ENCODE measurements at places on chromosomes 7 and 10. TPM values are rescaled to one million over a fixed set of nuclear protein-coding genes. Genes with fewer than 3 reads are reported as not detected.
A peak's percentile ranks its signal among the peaks of the same experiment; 100 is the strongest.

Gene ITPRID1
- total RNA-seq = not detected

Gene FOXI2
- not detected for total RNA-seq

Gene SLC16A12
- total RNA-seq = not detected

Gene UCMA
- total RNA-seq = not detected

DNA sequence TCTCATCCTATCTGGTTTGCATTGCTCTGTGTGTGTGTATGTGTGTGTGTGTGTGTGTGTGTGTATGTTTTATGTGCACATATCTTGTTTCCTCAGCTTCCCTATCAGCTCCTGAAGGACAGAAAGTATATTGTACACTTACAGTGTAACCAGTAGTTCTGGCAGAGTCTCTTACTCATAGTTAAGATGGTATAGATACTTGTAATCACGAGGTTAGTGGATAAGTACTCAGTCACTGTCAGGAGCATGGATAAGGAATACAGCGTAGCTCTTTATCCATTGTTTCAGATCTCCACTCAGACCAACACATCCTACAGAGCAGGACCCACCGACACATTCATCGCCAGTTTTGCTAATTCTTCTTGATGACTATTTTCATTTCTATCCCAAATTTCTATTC lies 275.0 kb downstream of the TSPAN12 start:
- no peaks in the 10 kb centered on the region for H3K4me1 ChIP-seq
- H3K4me3 ChIP-seq = no peak overlapping the region

DNA sequence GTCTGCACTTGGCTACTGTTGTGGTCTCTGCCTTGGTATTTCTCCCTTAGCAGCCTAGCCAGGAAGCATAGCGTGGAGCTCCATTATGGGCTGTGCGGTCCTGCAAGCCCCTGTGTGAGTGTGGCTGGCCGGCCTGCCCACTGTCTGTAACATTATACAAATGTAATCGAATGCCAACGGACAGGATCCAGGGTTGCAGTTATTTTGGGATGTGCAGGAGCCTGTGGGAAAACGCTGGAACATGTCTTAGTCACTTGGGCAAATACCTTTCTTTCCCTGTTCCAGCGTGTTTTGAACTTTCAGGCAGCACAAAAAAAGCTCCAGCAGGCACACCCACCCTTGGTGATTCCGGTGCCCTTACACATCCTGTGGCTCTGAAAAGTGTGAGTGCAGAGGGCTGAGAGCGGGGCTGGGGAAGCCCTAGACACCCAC lies 29.5 kb downstream of the BAG3 start:
- H3K4me3 ChIP-seq = no peak overlapping the region
- peaks cover 9% of the 10 kb centered on the region for H3K27me3 ChIP-seq
- peaks cover 6% of the 10 kb centered on the region for H3K4me1 ChIP-seq

GRCh38 chr7:69213878-69214277 lies 384.4 kb upstream of the AUTS2 start:
- no peak for DNase-seq
- H3K4me3 ChIP-seq = no peak overlapping the region
- no peak overlapping the region for H3K27ac ChIP-seq
- no peaks in the 10 kb centered on the region for H3K4me1 ChIP-seq

DNA sequence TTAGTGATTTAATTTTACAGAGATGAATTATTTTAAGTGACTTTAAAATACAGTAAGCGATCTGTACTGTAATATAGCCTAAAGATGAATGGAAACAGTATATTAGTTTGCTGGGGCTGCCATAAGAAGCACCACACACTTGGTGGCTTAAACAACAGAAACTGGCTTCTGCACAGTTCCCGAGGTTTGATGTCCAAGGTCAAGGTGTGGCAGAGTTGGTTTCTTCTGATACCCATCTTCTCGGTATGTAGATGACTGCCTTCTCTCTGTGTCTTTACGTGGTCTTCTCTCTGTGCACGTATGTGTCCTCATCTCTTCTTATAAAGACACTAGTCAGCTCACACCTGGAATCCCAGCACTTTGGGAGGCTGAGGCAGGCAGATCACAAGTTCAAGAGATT lies 64.0 kb upstream of the KMT2E start:
- H3K27me3 ChIP-seq = no peaks in the 10 kb centered on the region
- peak overlapping the region; percentile 20 for H3K27ac ChIP-seq
- DNase-seq = no peak
- H3K4me3 ChIP-seq = no peak overlapping the region
- H3K4me1 ChIP-seq = peaks cover 67% of the 10 kb centered on the region
- H3K36me3 ChIP-seq = peaks cover 46% of the 10 kb centered on the region

GRCh38 chr10:45470098-45471012 lies 96.3 kb downstream of the ALOX5 start:
- peak overlapping the region; percentile 12 for H3K4me3 ChIP-seq
- peak overlapping the region; percentile 78 for H3K27ac ChIP-seq
- H3K4me1 ChIP-seq = peaks cover 30% of the 10 kb centered on the region
- peaks cover 5% of the 10 kb centered on the region for H3K36me3 ChIP-seq

- peaks cover 4% of the 10 kb centered on the region for H3K36me3 ChIP-seq
- H3K4me3 ChIP-seq = no peak overlapping the region
- peaks cover 9% of the 10 kb centered on the region for H3K4me1 ChIP-seq
These were observed 131.2 kb downstream of the RALA start for GRCh38 chr7:39754326-39755120.

DNA sequence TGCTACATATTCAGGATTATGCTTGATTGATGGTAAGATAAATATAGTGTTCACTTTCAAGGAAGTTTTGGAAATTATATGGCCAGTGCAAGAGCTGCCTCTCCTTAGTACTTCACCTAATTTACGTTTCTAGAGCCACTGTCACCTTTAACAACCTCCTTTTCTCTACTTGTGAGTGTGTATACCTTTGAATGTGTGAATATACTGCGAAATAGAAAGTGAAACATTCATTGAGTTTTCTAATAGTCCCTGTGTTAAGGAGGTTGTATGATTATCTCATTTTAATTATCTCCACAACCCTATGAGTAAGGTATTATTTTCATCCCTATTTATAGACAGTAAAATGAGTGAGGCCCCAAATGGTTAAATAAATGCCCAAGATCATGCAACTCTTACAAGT lies 1050.5 kb downstream of the XPNPEP1 start:
- H3K36me3 ChIP-seq = no peaks in the 10 kb centered on the region
- DNase-seq = no peak
- no peaks in the 10 kb centered on the region for H3K27me3 ChIP-seq
- no peaks in the 10 kb centered on the region for H3K4me1 ChIP-seq
- H3K27ac ChIP-seq = no peak overlapping the region
